ENCODE measurements at places on chromosomes 6 and 20.

DNA sequence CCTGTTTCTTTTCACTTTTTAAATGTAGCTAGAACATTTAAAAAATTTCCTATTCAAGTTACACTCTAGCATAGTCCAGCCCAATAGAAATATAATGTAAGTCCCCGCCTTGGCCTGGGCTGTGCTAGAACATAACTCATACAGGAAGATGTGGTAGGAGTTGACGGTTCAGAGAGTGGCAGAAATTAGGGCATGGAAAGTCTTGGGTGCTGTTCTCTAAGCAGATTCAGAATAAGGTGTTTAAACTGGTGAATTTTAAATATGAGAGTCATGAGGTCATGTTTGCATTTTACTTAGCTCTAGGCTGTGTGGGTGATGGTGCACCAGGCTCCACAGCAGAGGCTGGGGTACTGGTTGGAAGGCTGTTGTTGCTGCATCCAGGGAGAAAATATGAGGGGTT, 256.5 kb downstream of the FARS2 start:
- DNase-seq, result no peak
- H3K4me1 ChIP-seq, result no peaks in the 10 kb centered on the region
- no peaks in the 10 kb centered on the region for H3K36me3 ChIP-seq
- no peaks in the 10 kb centered on the region for H3K27me3 ChIP-seq
- H3K4me3 ChIP-seq, result no peak overlapping the region

DNA sequence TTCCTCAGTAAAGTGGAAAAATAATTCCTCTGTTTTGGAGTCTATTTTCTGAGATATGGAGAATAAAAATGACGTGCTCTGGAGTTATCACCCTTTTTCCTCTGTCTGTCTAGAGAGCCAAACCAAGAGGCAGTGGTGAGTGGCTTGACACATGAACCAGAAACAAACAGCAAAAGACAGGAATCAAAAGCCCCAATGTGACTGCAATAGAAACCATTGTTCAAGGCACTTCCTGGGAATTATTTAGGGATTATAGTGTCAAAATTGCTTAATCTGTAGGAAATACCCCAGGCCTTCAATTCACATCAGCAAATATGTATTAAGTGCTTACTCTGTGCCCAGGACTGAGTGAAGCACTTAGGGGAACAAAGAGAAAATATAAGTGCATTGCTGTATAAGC, 560.4 kb upstream of the JAG1 start:
- DNase-seq, result no peak
- H3K27ac ChIP-seq, result no peak overlapping the region
- no peaks in the 10 kb centered on the region for H3K36me3 ChIP-seq
- H3K27me3 ChIP-seq, result no peaks in the 10 kb centered on the region
- no peaks in the 10 kb centered on the region for H3K4me1 ChIP-seq
- no peak overlapping the region for H3K4me3 ChIP-seq

DNA sequence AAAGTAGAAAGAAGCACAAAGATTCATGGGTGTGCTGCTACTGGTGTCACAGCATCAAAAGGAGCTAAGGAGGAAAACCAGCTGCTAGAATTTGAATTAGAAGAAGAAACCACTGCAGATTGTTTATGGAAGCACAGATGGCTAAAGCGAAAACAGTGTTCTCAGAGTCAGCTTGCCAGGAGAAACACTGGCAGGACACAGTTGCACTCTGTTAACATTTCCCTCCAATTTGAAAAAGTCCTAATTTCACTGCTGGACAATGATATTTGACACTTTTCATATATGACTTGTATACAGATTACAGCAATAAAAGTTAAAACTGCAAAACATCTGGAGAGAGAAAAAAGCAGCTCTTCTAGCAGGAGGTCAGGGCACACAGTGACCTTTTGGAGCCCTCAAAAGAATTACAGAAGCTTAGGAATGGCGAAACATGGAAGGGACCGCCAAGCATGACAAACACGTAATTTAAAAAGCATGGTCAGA, 314.5 kb downstream of the COL12A1 start:
- no peak overlapping the region for H3K4me3 ChIP-seq
- H3K36me3 ChIP-seq, result no peaks in the 10 kb centered on the region
- DNase-seq, result no peak
- no peak overlapping the region for H3K27ac ChIP-seq
- H3K4me1 ChIP-seq, result no peaks in the 10 kb centered on the region

DNA sequence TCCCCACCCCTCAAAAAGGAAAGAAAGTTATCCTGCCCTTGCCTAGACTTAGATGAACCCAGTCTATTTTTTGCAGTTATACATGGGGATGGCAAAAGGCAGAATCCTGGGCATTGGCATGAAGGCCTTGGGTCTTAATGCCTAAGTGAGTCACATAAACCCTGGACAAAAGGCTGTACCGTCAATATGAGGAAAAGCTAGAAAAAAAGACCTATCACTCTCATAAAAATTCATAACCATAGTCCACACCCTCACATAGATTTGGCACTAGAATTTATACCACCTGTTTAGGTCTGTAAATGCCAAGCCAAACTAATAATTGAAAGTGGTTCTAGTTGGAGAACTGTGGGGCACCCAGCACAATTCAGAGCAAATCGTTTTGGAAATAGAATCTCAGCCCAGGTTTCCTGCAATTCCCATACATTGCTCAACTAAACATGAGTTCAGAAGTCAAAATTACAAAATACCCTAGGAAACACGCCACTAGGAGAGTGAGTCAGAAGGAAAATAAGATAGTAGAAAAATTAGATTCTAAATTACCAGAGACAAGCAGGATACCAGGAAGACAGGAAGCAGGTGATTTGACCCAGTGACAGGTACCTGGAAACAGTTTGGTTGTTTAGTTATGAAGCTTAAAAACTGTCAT, 70.4 kb upstream of the FUCA2 start:
- H3K27ac ChIP-seq, result no peak overlapping the region
- H3K4me1 ChIP-seq, result no peaks in the 10 kb centered on the region
- no peaks in the 10 kb centered on the region for H3K27me3 ChIP-seq
- no peak overlapping the region for H3K4me3 ChIP-seq
- DNase-seq, result no peak
- H3K36me3 ChIP-seq, result no peaks in the 10 kb centered on the region
